ENCODE measurements at places on chromosomes 2 and 18. TPM values are rescaled to one million over a fixed set of nuclear protein-coding genes. Genes with fewer than 3 reads are reported as not detected.

The PNO1 gene
- 6.0 TPM for polyA plus RNA-seq

GRCh38 chr2:226742347-226742746, 57.3 kb downstream of the IRS1 start:
- peak; percentile 85 for DNase-seq

DNA sequence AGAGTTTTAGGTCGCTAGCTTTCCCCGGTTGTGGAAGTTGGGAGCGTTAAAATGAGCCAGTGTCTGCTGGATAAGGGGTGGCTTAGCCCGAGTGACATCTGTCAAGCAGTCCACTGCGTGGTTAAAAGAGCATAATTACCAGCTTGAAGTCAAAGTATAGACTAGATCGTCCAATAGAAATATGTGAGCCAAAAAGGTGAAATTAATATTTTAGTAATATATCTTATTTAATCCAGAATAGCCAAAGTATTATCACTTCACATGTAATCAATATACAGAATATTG, 654 bp downstream of the COMMD1 start:
- DNase-seq: no peak

DNA sequence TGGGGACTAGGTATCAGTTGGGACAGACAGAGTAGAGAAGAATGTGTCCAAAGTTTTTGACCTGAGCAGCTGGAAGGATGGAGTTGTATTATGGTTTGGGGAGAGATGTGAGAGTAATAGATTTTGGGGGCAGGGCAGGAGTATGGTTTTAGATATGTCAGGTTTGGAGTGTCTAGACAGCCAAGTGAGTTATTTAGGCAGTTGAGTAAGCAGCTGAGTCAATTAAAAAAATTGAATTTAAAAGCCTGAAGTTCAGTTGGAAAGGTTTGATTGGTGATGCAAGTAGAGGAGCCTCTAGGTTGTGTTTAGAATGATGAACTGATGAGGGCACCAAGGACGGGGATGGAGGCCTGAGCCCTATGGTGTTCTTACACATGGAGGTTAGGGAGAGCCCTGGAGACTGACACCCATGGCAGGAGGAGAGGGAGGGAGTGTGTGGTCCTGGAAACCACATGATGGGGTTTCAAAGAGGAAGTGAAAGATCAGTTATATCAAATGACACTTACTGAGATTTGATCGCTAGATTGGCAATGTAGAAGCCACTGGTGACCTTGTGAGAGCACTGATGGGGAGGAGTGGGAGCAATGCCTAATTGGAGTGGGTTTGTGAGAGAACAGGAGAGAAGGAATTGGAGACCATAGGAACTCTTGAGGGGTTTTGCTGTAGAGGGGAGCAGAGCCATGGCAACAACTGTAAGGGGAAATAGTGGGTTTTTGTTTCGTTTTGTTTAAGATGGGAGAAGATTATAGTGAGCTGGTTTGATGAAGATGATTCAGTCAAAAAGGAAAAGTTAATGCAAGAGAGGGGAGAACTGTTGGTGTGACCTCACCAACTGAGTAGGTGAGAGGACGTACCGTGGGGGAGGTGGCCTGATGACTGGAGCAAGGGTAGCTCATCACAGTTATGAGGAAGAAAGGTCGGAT, 10.3 kb downstream of the ITGA6 start:
- DNase-seq: no peak
